ENCODE measurements at places on chromosomes 7 and 10.
A peak's percentile ranks its signal among the peaks of the same experiment; 100 is the strongest.

GRCh38 chr7:116809636-116810266 lies 52.6 kb upstream of the CAPZA2 start:
- DNase-seq: no peak

DNA sequence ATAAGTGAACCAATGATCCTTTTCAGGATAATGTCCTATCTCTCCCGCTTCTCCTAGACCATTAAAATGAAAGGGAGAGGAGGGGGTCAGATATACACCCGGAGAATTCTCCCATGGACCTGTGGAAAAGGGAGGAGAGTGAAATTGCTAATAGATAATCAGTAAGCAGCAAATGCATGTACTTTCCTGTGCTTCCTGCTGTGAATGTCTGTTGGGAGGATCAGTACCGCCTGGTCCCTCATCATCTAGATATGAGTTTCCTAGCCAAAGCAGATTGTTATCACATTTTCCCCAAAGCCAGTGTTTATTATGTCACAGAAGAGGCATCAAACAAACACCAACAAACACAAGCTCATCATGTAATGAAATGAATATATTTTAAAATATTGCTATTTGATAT lies 96.8 kb downstream of the GNAT3 start:
- DNase-seq: no peak

GRCh38 chr10:78812571-78813318 lies 256.0 kb upstream of the ZMIZ1 start:
- DNase-seq: no peak

DNA sequence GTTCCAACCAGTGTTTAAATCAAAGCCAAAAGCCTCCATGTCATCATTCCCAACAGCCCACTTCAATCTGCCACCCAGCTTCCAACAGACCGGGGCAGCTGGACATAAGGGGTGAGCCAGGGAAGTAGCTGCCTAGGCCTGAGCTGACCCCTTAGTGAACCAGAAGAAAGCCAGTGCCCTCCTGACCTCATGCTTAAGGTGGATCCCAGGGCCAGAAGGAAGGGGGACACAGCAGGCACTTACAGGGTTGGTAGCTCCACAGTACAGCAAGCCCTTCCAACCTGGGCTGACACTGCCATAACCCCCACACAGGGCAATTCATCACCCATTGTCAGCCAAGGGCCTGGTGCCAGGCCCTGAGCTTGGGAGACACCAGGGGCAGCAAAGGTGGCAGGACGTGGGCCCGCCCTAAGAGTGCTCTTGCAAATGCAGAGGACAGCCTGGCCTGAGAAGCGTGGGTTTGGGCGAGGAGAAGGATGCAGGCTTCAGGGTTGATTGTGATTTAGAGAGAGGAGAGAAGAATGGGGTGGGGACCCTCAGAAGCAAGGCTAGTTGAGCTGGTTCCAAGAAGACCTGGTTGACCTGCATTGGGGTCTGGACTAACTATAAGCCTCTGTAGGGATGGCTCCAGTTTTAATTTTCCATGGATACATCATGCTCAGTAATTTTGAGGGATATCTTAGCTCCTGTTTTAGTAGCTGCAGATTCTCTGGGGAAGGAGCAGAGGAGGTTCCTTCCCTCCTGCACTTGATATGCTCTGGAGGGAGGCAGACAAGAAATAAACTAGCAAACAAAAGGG lies 3.1 kb upstream of the CYP26A1 start:
- no peak for DNase-seq

GRCh38 chr7:104137511-104137910 lies 70.3 kb downstream of the ORC5 start:
- DNase-seq: no peak

GRCh38 chr10:48287417-48288391 lies 13.2 kb upstream of the FRMPD2 start:
- no peak for DNase-seq

DNA sequence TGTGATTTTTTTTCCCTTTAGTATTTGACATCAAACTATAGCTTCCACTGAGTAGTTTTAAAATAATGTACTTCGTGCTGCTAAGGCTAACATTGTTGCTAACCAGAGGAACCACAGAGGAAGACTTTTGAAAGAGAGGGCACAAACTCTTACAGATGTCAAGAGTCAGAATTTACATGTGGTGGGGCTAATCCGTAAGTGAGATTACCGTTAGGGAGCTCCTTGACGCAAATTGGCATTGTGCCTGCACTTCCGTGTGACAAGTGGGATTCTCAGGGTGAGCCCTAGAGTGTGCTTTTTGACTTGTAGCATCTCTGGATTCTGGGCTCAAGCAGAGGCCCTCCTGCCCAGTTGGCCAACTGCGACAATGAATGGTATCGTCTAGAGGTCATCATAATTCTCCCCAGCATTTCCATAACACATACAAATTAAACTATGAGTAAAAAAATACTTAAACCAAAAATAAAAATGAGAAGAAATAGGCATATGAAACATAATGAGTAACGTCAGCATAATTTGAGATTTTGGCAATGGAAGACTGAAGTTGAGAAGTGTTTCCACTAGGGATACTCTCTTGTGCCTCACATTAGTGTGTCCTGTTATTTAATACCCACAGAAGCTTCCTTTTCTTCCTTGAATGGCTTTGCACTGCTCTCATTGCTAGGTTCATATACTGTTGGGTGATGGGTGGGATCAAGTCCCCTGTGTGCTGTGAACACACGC lies 164.0 kb downstream of the SDK1 start:
- peak; percentile 32 for DNase-seq

GRCh38 chr7:104124469-104124868 lies 83.3 kb downstream of the ORC5 start:
- DNase-seq: no peak

- no peak for DNase-seq
These were observed 98.9 kb downstream of the ABCC2 start for GRCh38 chr10:99881371-99881770.

DNA sequence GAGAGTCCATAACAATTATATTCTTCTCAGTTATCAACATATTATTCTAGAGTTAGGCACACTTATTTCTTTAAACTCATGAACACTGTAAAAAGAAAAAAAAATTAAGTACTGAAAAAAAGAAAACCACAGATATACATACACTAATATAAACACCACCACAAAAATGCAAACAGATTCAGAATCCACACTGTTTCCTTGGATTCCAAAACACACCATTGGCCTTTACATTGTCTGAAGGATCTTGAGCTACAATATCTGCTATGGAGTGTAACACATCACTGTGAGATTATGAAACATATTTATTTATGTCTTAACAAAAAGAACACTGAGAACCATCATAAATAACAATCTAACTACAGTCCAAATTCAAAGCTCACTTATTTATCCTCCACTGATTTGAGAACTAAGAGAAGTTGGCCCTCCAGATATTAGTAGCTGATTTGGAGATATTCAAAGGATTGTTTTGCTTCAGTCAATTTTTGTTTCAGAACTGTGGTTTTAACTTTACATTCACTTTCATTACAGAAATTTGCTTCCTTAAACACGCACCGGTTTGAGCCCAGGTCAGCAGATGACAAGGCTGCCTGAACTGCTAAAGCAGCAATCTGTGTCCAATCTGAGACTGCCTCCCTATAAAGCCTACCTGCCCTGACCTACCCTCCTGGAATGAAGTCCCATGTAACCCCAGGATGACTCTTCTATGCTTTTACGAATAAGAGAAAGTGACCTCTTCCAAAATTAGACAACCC lies 47.0 kb upstream of the CDK1 start:
- DNase-seq: peak; percentile 15

DNA sequence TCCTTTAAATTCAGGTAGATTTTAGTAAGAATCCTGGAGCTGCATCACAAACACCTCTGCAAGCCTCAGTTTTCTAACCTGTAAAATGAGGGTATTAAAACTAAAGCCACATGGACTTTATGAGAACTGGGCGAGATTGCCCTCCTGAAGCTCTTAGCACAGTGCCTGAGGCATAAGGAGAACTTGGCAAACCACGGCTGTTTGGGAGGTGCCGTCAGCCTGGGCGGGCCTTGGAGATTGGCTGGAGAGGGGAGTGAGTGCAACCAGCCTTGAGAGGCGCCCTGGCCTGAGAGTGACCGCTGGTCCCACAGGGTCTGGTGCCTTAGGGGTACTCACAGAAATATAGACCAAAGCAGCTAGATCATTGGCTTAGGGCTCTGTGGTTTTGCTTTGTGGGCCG lies 5.4 kb upstream of the TNS3 start:
- no peak for DNase-seq

DNA sequence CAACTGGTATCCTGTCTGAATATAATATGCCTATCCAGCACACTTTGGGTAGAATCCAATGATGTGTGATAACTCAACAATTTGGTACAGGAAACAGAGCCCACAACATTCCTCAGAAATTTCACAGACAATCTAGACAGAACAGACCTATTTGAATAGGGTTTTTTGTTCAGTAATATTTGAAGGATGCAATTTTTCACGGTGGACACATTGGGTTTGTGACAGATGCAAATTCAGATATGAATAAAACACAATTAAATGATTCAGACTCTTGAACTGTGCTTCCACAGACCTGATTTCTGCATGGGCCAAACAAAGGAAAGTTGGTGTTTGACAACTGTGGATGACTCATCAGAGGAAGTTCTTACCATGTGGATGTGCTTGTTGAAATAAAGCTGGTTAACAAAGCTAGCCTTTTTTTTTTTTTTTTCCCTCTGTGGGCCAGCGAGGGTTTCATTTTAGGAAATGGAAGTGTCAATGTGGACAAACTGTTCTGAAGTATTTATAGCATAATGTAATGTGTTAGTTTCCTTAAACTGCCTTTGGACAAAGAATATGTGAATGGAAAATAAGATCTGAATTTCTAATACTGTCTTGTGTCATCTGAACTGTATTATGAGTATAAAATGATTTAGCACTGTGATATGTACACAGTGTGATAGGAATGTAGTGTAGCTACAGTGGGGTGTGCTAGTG lies 43.2 kb upstream of the FAM133B start:
- DNase-seq: no peak

GRCh38 chr7:134469622-134470021 lies 10.7 kb upstream of the AKR1B1 start:
- DNase-seq: no peak

DNA sequence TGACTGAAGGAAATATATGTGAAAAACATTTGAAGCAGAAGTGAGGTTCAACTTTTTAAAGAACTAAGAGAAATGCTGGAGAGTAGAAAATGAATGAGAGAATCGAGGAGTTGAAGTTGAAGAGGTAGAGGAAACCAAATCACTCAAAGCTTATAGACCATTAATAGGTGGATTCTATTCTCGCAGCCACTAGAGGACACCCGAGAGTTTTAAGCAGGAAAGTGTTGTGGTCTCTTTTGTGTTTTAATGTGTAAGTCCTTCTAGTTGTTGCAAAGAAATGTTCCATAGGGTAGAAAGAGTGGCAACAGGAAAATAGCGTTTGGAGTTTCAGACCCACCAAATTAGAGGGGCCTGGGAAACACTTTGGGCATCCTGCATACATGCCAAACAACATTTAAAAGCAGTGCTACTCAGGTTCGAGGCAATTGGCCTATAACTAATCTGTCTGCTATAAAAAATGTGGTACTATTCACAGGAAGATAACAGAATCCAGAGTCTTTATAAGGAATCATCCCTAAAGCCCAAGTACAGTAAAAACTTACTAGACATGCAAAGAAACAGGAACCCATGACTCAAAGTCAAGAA lies 75.3 kb upstream of the TAS2R16 start:
- no peak for DNase-seq

DNA sequence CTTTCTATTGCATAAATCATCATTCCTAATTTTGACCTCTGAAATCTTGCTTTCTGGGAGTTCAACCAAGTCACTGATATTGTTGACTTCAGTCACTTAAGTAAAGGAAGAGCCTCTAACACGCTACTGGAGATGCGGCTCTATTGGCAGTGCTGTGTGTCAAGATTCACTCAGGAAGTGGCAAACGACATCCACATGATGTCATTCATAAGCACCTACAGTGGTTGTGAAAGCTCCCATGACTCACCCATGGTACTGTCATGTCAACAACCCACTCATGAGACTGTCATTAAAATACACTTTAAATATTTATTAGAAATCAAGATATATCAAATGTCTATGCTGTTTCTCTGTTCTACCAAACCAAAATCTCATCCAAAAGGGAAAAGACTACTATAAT lies 52.5 kb upstream of the LHFPL3 start:
- DNase-seq: no peak

- no peak for DNase-seq
These were observed 57.1 kb downstream of the NXPH1 start for GRCh38 chr7:8490391-8491045.

GRCh38 chr10:100489396-100489795 lies 26.6 kb downstream of the WNT8B start:
- DNase-seq: no peak

GRCh38 chr10:6009150-6009549 lies 31.8 kb upstream of the IL15RA start:
- no peak for DNase-seq

- DNase-seq: no peak
These were observed 19.2 kb downstream of the GNA12 start for GRCh38 chr7:2824678-2825461.

DNA sequence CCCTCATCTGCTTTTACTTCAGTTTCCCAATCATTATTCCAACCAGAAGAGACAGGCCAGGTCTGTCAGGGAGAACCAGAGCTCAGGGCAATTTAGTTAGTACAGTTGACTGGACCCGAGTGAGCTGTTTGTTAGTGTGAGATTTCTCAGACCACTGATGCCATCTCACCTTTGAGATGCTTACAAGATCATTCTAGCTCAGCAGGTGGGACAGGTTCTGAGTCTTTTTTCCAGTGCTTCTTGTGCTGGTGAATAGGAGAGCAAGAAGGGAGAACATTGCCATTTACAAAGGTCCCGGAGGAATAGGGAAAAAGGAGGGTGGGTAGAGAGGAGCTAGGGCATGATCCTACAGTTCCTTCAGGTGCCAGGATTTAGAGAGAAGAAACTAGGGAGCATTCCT lies 112.4 kb upstream of the IFRD1 start:
- no peak for DNase-seq

DNA sequence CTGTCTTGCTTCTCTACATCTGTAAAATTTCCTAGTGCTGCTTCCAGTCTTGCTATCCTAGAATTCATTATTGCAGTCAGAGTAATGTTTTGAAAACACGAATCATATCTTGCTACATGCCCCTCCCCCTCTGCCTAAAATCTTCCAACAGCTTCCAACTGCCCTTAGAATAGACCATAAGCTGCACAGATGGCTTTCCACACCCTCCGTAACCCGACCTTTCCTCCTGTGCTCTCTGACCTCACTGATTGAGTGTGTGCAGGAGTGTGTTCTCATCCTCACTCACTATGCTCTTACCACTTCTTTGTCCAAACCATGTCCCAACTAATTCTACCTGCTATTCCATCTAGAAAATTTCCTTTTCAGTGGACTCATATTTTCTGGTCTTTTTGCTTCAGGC lies 121.2 kb upstream of the ANKRD1 start:
- DNase-seq: no peak

GRCh38 chr10:22054961-22055360 lies 51.4 kb upstream of the DNAJC1 start:
- DNase-seq: no peak

- DNase-seq: no peak
These were observed 43.4 kb downstream of the DNMBP start for GRCh38 chr10:99966306-99966705.

- DNase-seq: no peak
These were observed 11.2 kb upstream of the FRMPD2 start for GRCh38 chr10:48285710-48286109.

- no peak for DNase-seq
These were observed 38.9 kb downstream of the ANKMY2 start for GRCh38 chr7:16606704-16607103.

GRCh38 chr10:69712342-69712741 lies 82.3 kb downstream of the FAM241B start:
- no peak for DNase-seq

GRCh38 chr10:33681595-33681994 lies 347.1 kb upstream of the NRP1 start:
- DNase-seq: no peak

All from activated CD4-positive, alpha-beta T cell treated with anti-CD3 and anti-CD28 coated beads, Interleukin-2, amount 50 U/mL, for 48 hours (primary cell).